ENCODE measurements at places on chromosomes 11 and 22.

DNA sequence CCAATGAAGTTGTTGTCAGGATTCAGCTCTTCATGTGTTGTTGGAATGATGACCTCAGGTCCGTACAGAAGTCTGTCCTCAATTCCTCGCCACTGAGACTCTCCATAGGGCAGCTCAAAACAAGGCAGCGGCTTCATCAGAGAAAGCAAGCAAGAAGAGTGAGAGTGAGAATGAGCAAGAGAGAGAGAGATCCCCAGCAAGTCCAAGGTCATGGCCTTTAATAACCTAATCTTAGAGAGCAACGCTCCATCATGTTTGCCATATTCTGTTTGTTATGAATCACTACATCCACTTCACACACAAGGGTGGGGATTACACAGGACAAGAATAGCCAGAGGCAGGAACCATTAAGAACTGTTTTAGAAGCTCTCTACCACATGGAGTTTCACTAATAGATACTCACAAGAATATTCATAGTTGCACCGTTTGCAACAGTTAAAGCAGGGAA lies 23.3 kb upstream of the MMP7 start:
- no peak for DNase-seq

- no peak for DNase-seq
These were observed 1.3 kb upstream of the SLC25A45 start for GRCh38 chr11:65383778-65384177.

GRCh38 chr22:32533265-32534111 lies 58.9 kb downstream of the FBXO7 start:
- DNase-seq = no peak

GRCh38 chr11:100815787-100816330 lies 128.8 kb downstream of the ARHGAP42 start:
- DNase-seq = no peak

GRCh38 chr11:26583550-26583949 lies 11.5 kb upstream of the MUC15 start:
- DNase-seq = peak; percentile 33

- DNase-seq = no peak
These were observed 1.0 kb downstream of the B4GALNT4 start for GRCh38 chr11:370070-370941.

DNA sequence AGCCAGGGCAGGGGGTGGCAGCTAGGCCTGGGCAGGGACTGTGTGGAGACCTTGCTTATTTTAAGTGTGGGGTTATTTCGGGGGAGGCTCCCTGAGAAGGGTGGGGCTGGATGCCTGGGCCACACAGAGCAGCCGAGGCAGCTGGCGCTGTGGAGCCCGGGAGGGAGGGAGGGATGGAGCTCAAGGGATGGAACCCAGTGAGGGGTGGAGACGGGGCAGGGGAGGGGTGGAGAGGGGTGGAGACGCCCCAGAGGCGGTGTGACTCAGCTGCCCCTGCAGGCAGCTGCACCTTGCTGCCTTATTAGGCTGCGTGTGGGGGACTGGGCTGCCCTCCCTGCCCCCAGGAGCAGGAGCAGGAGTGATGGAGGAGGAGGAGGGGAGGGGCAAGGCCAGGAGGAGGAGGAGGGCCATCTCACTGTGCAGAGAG lies 9.8 kb upstream of the TSSC4 start:
- no peak for DNase-seq

GRCh38 chr22:26430600-26430999 lies 1.5 kb downstream of the ASPHD2 start:
- DNase-seq = no peak

DNA sequence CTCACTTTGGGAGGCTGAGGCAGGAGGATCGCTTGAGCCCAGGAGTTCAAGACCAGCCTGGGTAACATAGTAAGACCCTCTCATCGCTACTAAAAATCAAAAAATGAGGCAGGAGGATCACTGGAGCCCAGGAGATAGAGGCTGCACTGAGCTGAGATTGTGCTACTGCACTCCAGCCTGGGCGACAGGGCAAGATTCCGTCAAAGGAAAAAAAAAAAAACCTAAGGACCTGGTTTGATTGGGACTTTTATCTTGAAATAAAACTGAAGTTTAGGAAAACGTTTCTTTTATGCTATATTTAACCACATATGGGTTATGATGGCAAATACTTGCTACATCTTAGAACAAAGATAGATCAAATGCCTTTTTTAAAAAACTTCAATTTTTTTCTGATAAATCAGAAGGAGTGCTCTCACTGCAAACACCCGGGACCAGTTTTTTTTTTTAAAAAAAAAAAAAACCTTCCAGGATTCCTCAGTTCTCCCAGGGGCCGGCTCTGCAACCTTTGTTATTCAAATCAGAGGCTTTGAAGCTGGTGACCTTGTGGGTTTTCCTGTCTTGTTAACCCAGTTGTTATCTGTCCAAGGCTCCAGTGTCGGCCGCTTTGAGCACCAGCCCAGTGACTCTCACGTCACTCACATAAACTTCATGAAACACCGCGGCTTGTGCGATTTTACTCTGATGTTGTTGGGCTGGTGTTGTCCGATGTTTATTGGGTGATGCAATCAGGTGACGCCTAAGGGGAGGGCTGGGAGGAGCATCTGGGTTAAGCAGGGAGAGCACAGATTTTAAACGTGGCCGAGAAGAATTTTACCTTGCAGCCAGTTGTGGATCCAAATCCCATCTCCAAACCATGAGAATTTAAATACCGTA lies 24.7 kb upstream of the SLC22A12 start:
- peak; percentile 73 for DNase-seq

DNA sequence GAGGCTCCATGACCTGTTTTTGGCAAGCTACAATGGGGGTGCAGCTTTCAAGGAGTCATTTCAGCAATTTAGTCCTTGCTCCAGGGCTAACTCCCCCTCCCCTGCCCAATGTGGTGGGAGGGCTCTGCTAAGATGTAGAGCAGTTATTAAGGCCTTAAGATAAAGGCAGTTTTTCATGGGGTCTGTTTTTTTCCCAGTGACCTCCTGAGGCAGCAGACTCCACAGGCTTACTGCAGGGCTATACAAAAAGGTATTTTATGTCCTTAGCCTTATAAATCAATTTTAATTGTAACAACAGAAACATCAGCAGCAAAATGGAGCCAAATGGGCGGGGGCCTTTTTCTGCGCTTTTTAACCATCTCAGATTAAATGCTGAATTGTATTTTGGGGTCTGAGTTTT lies 192.3 kb downstream of the KIRREL3 start:
- DNase-seq = no peak

DNA sequence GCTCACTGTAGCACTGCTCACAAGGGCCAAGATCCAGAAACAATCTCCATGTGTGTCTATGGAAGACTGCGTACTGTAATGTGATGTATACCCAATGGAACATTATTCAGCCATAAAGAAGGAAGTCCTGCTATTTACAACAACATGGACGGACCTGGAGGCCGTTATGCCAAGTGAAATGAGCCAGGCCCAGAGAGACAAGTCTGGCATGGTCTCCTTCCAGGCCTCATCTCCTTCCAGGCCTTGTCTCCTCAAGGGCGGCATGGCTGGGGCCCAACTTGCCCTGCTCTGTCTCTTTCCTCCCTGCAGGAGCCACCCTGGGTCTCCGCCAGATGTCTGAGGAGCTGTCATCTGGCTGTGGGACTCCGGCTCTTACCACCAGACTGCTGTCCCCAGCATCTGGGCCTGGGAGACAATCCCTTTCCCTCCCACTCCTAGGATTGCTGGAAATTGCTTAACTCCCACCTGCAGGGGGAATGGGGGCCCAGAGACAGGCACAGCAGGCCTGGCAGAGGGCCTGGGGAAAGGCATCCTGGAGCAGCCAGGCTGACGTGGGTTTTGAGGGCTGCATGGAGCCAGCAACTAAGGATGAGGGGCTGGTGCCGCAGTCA lies 1326.6 kb downstream of the TBC1D22A start:
- DNase-seq = no peak

GRCh38 chr11:8691601-8692000 lies 9.0 kb downstream of the RPL27A start:
- DNase-seq = no peak

GRCh38 chr22:34696557-34696956 lies 369.4 kb upstream of the ISX start:
- DNase-seq = no peak

GRCh38 chr11:29628609-29629008 lies 388.2 kb downstream of the KCNA4 start:
- DNase-seq = no peak

GRCh38 chr22:40791241-40791640 lies 27.9 kb downstream of the SLC25A17 start:
- no peak for DNase-seq

DNA sequence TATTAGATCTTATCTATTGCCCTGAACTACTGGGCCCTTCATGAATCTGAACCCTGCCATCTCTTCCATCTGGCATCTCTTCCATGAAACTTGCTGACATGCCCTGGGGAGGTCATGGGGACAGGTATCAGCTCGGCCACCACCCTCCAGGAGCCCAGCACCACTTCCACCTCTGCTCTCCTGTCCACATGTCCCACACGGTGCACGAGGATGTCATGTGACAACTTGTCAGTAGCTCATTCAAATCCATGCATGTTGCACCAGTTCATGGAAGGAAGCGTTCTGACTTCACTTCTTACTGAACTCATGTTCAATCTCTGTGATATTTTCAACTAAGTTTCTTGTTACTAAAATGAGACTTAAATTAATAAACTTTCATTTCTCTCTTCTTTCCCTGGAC lies 16.6 kb downstream of the YPEL1 start:
- DNase-seq = no peak

DNA sequence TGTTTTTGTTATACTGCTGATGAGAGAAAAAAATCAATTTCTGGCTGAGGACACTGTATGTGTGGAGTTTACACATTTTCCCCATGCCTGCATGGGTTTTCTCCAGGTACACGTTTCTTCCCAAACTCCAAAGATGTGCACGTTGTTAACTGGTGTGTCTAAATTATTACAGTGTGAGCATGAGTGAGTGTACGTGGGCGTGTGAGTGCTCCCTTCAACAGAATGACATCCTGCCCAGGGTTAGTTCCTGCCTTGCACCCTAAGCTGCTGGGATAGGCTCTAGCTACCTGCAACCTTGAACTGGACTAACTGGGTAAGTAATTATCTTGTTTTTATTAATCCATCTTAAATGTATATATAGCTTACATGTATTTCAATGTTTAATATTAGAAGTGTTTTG lies 5.5 kb downstream of the NPAT start:
- no peak for DNase-seq

DNA sequence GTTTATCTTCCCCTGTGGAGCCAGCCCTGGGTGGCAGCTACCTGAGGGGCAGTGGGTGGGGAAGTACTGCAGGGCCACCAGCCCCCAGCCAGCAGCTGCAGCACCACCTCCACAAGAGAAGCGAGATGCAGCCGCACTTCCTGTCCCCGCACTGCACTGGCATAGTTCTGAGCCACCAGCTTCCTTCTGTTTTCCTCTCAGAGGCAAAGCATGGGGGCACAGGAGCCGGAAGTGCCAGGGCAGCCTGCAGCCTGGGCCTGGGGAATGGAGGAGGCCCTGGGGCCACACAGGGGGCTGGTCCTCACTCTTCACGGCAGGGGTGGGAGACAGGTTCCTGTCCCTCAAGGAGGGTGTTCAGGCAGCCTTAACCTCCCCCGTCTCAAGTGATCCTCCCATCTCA lies 11.9 kb upstream of the SH3BP1 start:
- no peak for DNase-seq

- no peak for DNase-seq
These were observed 48.6 kb downstream of the SYT9 start for GRCh38 chr11:7300281-7300680.

- DNase-seq = no peak
These were observed 17.5 kb downstream of the UQCR10 start for GRCh38 chr22:29784451-29785361.

- no peak for DNase-seq
These were observed 7.8 kb downstream of the OR8K5 start for GRCh38 chr11:56152333-56152732.

DNA sequence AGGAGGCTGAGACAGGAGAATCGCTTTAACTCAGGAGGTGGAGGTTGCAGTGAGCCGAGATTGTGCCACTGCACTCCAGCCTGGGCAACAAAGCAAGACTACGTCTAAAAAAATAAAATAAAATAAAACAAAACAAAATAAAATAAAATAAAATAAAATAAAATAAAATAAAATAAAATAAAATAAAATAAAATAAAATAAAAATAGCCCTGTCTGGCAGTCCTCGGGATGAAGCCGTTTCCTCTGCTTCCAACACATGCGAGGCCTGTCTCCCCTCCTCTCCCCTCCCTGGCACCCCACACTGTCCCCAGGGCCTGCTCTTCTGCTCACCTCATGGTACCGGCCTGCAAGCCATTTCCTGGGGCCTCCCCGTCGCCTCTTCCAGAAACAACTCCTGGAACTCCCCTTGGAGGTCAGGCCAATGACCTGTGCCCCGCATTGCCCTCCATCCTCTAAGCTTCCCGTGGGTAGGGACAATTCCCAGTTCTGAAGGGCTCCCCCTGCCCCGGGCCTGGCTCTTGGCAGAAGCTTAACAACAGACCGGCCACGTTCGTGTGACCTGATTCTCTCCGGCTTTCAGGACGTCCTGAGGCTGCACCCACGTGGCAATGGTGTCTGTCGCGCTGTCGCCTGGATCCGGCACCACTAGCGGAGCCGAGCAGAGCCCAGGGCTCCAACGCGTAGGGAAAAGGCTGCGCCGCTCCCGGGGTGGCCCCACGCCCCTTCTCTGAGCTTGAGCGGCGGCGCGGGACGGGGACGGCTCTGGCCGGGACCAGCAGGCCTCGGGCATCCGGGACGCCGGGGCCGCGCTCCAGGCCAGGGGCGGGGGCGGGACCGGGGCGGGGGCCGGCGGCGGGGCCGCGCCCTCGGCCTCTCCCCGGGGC lies 456 bp upstream of the PARVB start:
- no peak for DNase-seq

- DNase-seq = no peak
These were observed 704.3 kb downstream of the DLG2 start for GRCh38 chr11:84922836-84923235.

DNA sequence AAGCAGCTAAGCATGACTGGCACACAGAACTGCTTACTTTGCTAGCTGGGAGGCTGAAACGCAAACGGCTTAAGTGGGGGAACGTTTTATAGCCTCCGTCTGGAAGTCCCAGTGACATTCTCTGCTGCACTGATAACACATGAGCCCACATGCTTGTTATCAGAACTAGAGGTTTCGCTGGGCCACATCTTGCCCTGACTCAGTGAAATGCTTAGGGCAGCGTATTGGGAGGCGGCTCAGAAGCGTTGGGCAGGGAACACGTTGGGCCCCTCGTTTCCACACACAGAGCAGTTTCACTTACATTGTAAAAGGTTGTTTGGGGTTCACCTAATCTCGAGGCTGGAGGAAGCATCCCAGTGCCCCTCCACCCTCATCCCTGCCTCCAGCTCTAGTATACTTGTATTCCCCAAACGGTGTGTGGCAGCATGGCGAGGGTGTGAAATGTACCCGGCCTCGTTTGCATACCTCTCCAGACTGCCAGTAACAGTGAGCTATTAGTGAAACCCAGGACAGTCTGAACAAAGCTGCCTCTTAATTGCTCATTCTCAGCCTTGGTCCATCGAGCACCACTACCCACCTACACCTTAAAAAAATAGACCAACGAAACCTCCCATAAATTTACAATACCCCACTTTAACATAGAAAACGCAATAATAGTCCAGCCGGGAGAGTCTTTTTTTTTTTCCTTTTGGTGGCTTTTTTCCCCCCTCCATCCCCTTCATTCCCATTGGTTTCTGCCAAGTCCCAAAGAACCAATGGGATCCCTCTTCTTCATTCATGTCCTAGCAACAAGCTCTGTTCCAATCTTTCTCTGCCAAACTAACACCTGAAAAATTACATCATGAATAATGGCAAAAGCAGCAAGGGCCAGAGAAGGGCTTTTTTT lies 218.8 kb upstream of the SORL1-AS1 start:
- DNase-seq = peak; percentile 83

Measured in NCI-H1105 treated with DMSO at 0.1 percent for 48 hours (cell line).